NCI-H2081 (cell line): ENCODE measurements at places on chromosomes 13 and 19.

- DNase-seq: no peak
These were observed 124.9 kb downstream of the CRYL1 start for GRCh38 chr13:20400774-20401173.

GRCh38 chr13:102693250-102693649, 1.6 kb downstream of the METTL21C start:
- no peak for DNase-seq

- DNase-seq: no peak
These were observed 7.6 kb upstream of the MLLT1 start for GRCh38 chr19:6287269-6287885.

- DNase-seq: no peak
These were observed 16.0 kb upstream of the SEMA6B start for GRCh38 chr19:4575267-4576015.

DNA sequence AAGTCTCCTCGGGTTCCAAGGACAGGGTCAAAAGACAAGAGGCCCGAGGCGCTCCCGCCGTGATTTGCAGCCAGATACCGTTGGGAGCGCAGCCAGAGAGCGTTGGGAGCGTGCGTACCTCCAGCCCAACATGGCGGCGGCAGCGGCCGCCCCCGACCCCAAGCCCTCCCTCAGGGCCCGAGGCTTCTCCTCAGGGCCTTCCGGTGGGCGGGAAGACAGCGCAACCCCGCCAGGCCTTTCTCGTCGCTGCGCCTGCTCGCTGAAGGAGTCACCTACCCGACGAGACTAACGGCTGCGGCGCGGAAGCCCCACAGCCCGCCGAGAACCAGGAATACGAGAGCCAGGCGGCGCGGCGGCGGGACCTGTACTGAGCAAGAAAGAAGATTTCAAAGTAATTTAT, 3.2 kb upstream of the ZNF850 start:
- DNase-seq: no peak

DNA sequence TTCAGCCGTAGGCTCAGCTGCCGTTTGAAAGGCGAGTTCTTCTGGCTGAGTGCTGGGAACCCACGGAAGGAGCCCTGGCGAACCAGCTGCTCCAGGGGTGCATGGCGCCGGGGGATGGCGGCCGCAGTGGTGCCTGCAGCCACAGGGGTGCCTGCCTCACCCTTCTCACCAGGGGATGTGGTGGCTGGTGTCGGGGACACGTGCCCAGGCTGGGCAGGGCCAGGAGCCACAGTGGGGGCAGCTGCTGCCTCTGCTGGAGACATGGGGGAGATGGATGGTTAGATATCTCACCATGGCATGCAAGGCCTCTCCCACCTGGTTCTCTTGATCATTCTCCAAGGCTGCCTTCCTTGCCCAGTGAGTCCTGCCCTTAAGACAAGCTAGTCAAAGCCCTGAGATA, 17.1 kb downstream of the NUMBL start:
- no peak for DNase-seq
